ENCODE measurements at places on chromosomes 6 and 20.

DNA sequence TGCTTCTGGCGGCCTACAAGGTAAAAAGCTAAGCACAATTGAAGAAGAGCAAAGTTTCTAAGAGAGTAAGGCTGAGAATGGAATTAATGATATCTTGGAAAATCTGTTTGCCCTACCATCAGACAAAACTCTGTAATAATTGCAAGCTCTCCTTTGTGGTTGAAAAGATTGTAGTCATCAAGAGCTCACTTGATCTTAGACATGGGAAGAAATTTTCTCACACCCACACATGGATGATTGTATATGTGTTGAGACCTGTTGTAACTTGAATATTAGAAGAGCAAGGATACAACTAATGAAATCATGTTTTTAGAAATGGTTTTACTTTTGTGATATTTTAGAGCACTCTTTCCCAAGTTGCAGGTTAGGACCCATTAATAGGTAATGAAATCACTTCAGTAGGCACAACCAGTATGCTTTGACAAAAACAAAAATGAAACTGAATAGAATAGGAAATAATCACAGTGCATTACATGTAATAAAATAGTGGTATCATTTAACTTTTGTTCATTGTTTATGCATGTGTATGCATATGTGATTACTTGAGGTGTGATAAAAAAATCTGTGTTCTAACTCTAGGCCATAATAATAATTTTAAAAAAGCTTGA lies 14.0 kb downstream of the DCBLD1 start:
- DNase-seq = no peak

- DNase-seq = no peak
These were observed 12.8 kb downstream of the ADNP start for GRCh38 chr20:50918403-50918802.

DNA sequence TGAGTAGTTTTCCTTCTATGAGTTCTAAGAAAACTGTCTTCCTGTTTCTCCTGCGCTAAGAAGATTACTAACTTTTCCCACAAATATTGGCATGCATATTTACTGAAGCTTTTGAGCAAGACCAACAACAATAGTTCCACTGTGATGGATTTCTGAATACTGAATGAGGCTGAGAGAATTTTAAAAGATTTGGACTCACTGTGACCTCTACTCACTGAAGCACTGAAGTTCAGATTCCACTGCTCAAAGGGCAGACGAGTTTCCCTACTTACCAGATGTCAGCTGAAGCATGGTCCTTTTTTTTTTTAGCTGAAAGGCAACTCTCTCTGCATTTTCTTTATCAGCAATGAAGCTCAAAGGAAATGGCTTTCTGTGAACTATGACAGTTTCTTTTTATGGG lies 718.5 kb downstream of the RFPL4B start:
- no peak for DNase-seq

DNA sequence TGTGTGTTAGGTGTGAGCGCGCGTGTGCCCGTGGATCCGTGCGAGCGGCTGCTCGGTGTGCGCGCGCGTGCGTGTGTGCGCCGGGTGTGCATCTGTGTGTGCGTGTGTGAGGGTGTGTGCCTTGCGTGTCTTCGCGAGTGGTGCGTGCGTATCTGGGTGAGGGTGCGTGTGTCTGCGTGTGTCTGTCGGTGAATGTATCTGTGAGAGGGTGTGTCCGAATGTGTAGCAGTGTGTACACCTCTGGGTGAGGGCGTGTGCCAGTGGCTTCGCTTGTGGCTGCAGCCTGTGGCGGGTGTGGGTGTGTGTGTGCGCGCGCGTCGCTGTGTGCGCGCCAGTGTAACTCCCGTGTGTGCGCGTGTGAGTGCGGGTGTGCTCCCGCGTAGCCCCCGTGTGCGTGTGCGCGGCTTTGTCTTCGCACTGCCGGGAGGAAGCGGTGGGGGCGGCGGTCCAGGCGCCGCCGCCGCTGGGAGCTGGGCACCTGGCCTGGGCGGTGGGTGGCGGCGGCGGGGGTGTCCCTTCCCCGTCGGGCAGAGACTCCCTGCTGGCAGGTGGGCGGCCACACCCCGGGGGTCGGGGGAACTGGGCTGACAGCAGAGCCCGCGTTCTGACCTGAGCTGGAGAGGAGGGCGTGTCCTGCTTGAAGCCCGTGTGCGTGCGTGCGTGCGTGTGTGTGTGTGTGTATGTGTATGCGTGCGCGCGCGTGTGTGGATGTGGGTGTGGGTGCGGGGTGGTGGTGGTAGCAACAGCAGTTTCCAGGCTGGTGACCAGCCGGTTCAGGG lies 61.3 kb upstream of the EPB41L1 start:
- DNase-seq = peak; percentile 15

DNA sequence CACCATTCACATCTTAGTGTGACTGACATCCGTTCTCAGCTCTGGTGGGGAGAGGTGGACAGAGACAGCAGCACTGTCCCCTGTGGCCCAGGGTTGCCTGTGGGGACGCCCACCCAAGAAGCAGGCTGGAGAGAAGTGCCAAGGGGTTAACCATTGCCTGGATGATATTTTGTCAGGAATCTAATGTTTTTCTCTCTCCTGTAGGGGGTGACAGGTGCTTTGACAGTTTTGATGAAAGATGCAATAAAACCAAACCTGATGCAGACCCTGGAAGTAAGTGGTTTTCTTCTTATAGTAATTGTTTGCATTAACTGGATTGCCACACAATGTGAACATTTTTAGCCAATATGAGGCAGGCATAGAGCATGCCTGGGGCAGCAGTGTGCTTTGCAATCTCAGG lies 99.3 kb downstream of the MTHFD1L start:
- no peak for DNase-seq

GRCh38 chr6:145329257-145329656 lies 406.1 kb downstream of the EPM2A start:
- no peak for DNase-seq

GRCh38 chr6:30656513-30656912 lies 9.6 kb downstream of the C6orf136 start:
- no peak for DNase-seq

- DNase-seq = no peak
These were observed 182.5 kb downstream of the EDN1 start for GRCh38 chr6:12472601-12473038.
